ENCODE measurements at places on chromosomes 4 and X.

- DNase-seq = no peak
Measured at GRCh38 chr4:163485589-163485988, 8.9 kb upstream of the TMA16 start.

- DNase-seq = no peak
Measured at GRCh38 chr4:5979981-5980380, 38.2 kb downstream of the C4orf50 start.

DNA sequence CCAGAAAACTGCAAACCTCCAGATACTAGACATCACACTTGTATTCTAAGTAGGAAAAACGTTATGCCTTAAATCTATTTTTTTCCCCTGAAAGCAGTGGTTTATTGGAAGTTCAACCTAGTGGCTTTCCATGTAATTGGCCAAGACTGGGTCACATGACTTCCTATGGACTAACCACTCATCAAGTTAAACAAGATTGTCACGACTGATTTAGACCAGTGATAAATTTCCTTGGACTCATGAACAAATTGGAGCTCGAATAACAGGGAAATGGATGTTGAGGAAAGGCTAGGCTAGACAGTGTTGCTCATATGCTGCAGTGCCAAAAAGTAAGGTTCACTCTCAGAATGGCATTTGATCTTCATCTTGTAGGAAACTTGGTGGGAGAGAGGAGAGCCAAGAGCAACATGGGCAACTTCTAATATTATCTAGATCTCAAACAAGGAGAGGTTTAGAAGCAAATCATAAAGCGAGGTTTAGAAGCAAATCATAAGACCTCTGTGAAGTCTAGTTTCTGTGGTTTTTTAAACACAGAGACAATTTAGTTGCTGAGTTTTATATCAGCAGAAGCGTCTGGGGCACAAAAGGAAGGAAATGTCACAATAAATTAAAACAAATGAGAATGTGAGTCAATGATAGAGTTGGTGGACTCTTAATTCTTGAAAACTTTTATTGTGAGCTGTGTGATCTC lies 165.6 kb upstream of the BOD1L1 start:
- DNase-seq = peak; percentile 85

GRCh38 chr4:56907489-56908205 lies at the start of gene REST:
Gene REST, plus strand, starts transcription at chr4:56907900. Its CDS starts 2,739 bp downstream, at chr4:56910639.
- peak; percentile 83 for DNase-seq

GRCh38 chr4:69877453-69877852 lies 17.5 kb upstream of the SULT1E1 start:
- DNase-seq = no peak

- no peak for DNase-seq
Measured at GRCh38 chr4:78292341-78292740, 235.2 kb downstream of the FRAS1 start.

GRCh38 chr4:78863991-78864390 lies 75.2 kb downstream of the PAQR3 start:
- no peak for DNase-seq

DNA sequence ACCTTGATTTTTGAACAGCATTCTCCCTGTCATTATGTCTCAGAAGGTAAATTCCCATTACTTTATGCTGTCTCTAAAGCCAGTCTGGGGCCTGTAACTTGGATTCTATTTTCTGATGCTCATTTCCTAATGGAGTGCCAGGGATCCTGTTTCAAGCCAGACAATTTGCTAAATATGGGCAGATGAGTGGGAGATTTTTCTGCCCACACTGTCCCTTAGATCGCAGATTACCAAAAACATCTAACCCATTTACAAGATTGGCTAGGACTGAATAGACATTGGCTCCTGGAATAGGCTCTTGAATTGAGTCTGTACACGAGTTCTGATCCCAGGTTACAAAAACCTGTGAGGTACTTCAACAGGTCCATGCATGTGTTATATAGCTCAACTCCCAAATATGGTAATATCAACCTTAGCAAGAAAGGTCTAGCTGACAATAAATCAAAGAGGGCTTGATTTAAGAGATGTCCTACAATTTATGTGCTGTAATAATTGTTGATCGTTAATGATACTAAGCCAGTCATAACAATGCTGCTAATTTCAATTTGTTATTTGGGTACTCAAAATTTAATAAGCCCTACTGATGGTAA lies 5.7 kb downstream of the GPC3 start:
- DNase-seq = no peak

GRCh38 chr4:73099143-73099542 lies 29.6 kb upstream of the COX18 start:
- DNase-seq = no peak

Data from common myeloid progenitor, CD34-positive (primary cell).